OCI-M1 (cell line): ENCODE measurements at places on chromosomes 3 and 15.

GRCh38 chr15:78421238-78421965, 16.6 kb upstream of the IREB2 start:
- DNase-seq: no peak

- no peak for DNase-seq
Observed at GRCh38 chr3:2978977-2979732, 131.0 kb downstream of the IL5RA start.

- no peak for DNase-seq
Observed at GRCh38 chr15:67381416-67382045, 126.9 kb downstream of the IQCH start.

GRCh38 chr15:95249524-95249923, 1018.2 kb downstream of the MCTP2 start:
- no peak for DNase-seq

DNA sequence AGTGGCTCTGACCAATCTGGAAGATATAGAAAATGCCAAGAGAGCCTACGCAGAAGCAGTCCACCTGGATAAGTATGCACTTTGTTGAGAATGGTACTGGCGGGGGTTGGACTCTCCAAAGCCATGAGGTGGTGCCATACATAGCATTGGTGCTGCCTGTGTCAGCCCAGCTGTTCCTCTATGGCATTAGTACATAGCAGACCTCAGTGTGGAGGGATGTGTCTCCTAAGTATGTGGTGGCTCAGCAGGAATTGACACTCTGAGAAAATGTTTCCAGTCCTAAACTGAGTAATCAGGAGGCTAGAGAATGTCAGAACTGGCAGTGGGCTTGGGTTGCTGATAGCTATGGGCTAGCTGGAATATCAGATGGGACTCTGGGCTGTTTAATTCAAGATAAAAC, 48.4 kb downstream of the ADPGK start:
- DNase-seq: no peak

DNA sequence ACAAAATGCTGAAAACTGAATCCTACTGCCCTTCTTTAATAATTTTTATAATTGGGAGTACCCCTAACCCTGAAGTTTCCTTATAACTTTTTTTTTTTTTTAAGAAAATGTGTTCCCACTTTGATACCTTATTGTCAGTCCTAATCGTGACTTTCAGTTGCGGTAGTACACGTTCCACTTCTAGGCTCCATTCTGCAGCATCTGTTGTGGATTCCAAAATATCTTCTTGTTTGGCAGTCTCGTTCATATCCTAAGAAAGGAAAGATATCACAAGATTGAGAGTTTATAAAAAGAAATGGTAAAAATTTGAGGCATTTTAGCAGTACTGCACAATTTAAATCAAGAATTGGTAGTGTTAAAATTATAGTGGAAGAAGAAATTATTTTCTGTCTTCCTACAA, 30.8 kb downstream of the IFT57 start:
- no peak for DNase-seq

DNA sequence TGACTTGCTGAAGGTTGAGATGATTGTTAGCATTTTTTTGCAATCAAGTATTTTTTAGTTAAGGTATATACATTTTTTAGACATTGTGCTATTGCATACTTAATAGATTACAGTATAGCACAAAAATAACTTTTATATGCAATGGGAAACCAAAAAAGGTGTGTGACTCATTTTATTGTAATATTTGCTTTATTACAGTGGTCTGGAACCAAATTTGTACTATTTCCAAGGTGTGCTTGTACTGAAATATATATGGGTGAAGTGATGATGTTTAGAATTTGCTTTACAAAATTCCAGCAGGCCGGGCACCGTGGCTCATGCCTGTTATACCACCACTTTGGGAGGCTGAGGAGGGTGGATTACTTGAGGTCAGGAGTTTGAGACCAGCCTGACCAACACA, 29.1 kb upstream of the TBC1D23 start:
- DNase-seq: no peak

- DNase-seq: peak; percentile 36
Observed at GRCh38 chr3:24503616-24504113, 9.0 kb upstream of the THRB start.

DNA sequence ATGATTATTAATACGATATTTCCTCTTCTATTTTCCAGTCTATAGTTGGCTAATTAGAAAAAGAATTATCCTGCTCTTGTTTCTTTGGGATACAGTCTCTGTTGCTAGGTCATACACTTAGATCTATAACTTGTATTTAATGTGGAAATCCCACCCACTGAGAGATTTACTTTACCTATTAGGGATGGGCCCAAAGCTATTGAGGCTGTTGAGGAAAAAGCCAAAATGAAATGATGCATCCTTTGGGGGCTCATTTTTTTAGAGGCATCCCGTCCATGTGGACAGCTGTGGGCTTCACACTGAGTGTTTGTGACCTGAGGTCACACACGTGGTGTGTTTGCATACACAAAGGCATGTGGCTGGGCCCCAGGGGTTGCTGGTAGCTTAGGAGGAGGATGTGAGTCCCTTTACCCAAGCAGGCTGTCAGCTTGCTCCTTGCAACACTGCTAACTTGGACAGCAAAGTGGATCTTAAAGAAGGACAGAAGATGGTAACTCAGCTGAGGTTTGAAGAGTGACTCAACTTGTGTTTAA, 477.4 kb downstream of the AGBL1 start:
- DNase-seq: no peak

DNA sequence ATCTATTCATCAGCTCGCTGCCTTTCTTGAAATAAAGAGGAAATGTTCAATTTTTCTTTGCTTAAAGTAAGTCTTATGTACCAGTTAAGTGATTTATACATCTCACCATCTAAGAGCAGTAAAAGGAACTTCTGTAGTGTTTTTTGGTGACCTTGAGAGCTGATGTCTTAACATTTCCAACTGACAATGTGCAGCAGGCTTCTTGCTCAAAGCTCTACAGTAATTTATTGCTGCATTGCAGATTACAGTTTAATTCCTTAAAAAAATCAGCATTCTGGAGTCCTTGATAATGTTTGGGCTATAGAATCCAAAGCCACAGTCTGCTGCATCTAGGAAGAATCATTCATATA, 61.6 kb downstream of the DIPK2A start:
- DNase-seq: no peak

GRCh38 chr3:50503504-50504342, at the start of gene CACNA2D2:
TSS of gene CACNA2D2 (minus strand) at chr3:50503634. CDS start at chr3:50503423, 211 bp downstream.
- no peak for DNase-seq

- DNase-seq: no peak
Observed at GRCh38 chr3:186303965-186304364, 58.1 kb downstream of the DGKG start.

DNA sequence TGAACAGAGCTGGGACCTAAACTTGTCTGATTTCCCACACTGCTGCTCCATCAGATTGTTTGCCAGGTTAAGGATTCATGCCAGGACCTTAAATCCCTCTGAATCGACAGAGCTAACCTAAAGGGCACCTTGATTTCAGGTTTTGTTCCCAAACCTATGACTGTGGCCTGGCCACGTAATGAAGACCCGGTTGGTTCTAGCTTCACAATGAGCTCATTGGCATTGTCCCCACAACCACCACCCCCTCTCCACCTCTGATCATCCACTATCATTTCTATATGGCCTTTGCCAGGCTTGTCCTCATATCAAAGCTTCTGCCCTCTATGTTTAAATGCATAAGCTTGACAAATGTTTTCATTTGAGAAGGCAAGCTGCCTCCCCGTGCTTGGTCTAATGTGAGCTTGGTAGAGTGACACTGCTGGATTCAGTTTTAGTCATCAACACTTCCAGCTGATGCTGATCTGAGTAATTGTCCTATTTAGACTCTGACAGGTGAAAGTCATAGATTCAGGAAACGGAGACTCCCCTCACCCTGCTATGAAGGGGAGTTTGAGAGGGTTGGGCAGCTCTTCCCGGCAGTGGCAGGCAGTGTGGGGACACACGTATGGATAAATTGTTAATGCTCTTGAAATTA, 407.1 kb upstream of the CFAP20DC start:
- no peak for DNase-seq

DNA sequence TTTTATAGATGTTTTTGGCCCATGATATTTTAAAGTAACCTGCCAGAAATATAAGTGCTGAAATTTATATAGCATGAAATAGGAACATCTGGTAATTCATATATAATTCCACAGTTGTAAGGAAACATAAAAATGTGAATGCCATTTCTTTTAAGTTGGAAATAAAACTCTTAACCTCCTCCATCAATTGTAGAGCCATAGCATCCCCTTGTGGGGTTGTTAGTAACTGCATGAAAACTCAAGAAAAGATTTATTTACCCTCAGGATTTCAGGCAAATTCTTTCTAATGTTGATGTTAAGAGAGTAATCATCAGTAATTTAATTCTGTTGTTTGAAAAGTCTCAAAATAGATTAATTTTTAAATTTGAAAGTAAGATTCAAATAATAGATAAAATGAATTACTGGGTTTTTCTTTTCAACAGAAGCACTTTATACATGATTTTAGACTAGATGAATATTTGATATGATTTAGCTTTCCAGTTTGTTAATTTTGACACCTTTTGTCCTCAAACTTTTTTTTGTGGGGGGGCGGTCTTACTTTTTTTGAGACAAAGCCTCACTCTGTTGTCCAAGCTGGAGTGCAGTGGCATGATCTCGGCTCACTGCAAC, 74.7 kb downstream of the RASA2 start:
- peak; percentile 75 for DNase-seq
